ENCODE measurements at places on chromosomes 2 and 18. TPM values are rescaled to one million over a fixed set of nuclear protein-coding genes. Genes with fewer than 3 reads are reported as not detected.

- no peaks in the 10 kb centered on the region for H3K27me3 ChIP-seq
- DNase-seq: no peak
- H3K27ac ChIP-seq: no peak overlapping the region
- H3K36me3 ChIP-seq: no peaks in the 10 kb centered on the region
- H3K4me3 ChIP-seq: no peak overlapping the region
These were observed 521.2 kb downstream of the NYAP2 start for GRCh38 chr2:225920621-225921220.

GRCh38 chr2:101900375-101900774 lies 91.4 kb upstream of the IL1R2 start:
- H3K27ac ChIP-seq: no peak overlapping the region
- H3K4me1 ChIP-seq: peaks cover 2% of the 10 kb centered on the region
- no peaks in the 10 kb centered on the region for H3K27me3 ChIP-seq
- no peak overlapping the region for H3K4me3 ChIP-seq

- H3K36me3 ChIP-seq: no peaks in the 10 kb centered on the region
- DNase-seq: no peak
- H3K27ac ChIP-seq: no peak overlapping the region
- no peak overlapping the region for H3K4me3 ChIP-seq
These were observed 269.2 kb upstream of the ZNF521 start for GRCh38 chr18:25621144-25621543.

- no peak overlapping the region for H3K27ac ChIP-seq
- no peak for DNase-seq
- no peak overlapping the region for H3K4me3 ChIP-seq
- H3K27me3 ChIP-seq: no peaks in the 10 kb centered on the region
- H3K4me1 ChIP-seq: no peaks in the 10 kb centered on the region
- no peaks in the 10 kb centered on the region for H3K36me3 ChIP-seq
These were observed 20.7 kb downstream of the SLC19A3 start for GRCh38 chr2:227696990-227697679.

The GNLY gene
- not detected for total RNA-seq

The SP140L gene
- total RNA-seq: 19.0 TPM

The EML6 gene
- total RNA-seq: 2.8 TPM

The COMMD1 gene
- 32.3 TPM for total RNA-seq

Measured in lung (tissue), 17 donors.